ENCODE measurements at places on chromosomes 1 and 21.

GRCh38 chr1:7808253-7808844 lies 24.3 kb downstream of the PER3 start:
- no peak for DNase-seq

GRCh38 chr1:224524679-224525078 lies 90.1 kb upstream of the WDR26 start:
- DNase-seq: no peak

- no peak for DNase-seq
These were observed at the start of gene PCP4 for GRCh38 chr21:39867198-39867650. TSS of gene PCP4 (plus strand) at chr21:39867438. CDS start at chr21:39867502, 64 bp downstream.

DNA sequence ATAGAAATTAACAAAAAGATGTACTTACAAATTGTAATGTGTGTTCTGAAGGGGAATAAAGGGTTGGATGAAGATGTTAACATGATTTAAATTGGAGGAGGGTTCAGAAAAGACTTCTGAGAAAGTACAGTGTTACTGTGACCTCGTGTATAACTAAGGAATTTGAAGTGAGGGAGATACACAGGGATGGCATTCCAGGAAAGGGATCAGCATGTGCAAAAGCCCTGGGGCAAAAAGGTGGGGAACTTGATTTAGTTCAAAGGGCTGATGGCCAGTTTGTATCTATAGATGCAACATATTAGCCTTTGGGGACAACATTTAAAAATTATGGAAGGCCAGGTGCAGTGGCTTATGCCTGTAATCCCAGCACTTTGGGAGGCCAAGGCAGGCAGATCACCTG lies 33.3 kb upstream of the DEGS1 start:
- no peak for DNase-seq

DNA sequence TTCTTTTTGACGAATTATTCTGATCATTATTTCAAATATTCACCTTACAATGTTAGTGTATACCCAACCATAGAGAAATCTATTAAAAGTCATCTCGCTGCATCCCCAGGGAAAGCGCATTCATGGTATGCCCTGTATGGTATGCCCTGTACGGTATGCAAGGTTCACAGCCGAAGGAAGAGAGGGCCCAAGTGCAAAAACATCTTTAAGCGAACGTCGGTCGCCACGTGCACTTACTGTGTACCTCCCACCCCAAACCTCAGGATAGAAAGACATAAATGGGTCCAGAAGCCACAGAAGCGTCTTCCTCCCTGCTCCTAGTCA lies 14.4 kb downstream of the HLX start:
- DNase-seq: no peak

- no peak for DNase-seq
These were observed 113.2 kb downstream of the TENT5C start for GRCh38 chr1:117719004-117719403.

- no peak for DNase-seq
These were observed at the start of gene MMEL1 for GRCh38 chr1:2632561-2633361. TSS of gene MMEL1 (minus strand) at chr1:2633016. CDS start at chr1:2629484, 3,532 bp downstream.

- DNase-seq: no peak
These were observed 1.3 kb downstream of the GORAB start for GRCh38 chr1:170533298-170533697.

DNA sequence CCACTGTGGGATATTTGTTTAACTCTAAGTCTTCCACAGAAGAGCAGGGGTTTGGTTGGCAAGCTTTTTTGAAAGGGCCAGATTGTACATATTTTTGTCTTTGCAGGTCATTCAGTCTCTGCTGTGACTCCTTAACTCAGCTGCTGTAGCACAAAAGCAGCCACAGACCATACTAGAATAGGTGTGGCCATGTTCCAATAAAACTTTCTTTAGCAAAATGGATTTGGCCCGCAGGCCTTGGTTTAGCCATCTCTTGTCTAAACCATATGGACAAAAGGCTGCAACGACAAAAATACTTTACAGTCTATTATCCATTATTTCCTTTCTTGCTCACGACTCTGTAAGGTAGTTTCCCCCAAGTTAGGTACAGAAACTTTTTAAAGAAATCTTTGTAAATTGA lies 60.5 kb downstream of the ESRRG start:
- DNase-seq: no peak

GRCh38 chr1:232368821-232369321 lies 261.1 kb downstream of the SIPA1L2 start:
- DNase-seq: no peak

DNA sequence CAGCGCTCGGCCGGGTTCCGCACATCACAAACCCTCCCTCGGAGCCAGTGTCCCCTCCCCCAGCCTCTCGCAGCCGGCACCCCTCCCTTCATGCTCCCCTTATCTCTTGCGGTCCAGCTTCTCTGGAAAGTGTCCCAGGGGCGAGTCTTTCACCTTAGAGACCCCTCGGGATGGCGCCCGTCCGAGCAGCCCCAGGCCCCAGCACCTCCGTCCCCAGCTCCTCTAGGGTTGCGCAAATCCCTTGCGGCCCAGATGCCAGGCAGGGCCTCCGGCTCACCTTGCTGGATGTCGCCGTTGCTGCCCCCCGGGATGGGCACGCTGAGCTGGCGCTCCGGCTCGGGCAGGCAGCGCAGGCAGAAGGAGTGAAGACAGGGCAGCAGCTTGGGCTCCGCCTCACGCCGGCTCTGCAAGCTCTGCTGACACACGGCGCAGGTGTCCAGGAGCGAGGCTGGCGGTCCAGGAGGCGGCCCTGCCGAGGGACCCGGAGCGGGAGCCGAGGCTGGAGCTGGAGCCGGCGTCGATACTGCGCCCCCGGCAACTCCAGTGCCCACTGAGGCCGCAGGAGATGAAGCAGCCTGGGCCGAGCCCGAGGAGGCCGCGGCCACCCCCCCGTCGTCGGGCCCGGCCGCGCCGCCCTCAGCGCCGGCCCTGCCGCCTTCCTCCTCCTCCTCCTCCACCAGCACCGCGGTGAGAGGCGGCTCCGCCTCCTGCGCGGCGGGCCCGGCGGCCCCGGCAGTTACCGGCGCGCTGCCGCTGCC lies 550 bp downstream of the TRIM33 start:
- peak; percentile 40 for DNase-seq

DNA sequence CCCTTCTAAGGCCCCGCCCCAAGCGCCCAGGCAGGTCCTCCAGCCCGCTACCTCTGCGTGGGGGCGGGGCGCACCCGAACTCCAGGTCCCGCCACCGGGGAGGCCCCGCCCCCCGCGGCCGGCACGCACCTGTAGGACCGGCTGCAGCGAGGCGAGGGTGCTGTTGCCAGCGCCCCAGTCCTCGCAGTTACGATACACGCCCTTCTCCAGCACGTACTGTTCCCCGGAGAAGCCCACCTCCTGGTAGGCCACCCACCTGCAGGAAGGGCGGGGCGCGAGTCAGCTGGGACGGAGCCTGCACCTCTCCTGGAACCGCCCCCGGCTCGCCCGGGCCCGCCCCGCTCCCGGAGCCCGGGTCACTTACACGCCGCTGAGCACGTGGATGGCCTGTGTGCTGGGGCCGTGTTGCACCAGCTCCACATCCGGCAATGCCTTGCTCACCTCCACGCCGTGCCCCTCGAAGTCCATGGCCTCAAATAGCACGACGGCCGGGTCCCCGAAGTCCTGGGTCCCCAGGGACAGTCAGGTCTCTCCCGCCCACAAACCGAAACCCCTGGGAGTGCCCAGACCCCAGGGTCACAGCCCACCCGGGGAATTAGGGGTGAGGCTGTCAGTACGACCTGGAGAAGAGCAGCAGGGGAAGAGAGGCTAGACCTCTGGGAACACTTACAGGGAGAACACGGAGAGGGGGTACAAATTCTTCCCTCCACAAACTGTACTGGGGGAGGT lies 17.3 kb downstream of the CRYBG2 start:
- DNase-seq: peak; percentile 79

- DNase-seq: no peak
These were observed 12.7 kb upstream of the WDR26 start for GRCh38 chr1:224447251-224447650.

DNA sequence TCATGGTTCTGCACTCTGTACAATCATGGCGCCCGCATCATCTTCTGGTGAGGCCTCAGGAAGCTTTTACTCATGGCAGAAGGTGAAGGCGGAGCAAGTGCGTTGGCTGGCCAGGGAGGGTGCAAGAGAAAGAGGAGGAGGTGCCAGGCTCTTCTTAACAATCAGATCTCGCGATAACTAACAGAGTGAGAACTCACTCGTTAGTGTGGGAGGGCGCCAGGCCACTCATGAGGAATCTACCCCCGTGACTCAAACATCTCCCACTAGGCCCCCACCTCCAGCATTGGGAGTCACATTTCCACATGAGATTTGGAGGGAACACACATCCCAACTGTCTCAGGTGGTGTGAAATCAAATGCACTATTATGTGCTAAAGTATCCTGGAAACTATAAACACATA lies 220.2 kb upstream of the CSF3R start:
- no peak for DNase-seq

- DNase-seq: no peak
These were observed 3.1 kb upstream of the EDARADD start for GRCh38 chr1:236391008-236391407.

DNA sequence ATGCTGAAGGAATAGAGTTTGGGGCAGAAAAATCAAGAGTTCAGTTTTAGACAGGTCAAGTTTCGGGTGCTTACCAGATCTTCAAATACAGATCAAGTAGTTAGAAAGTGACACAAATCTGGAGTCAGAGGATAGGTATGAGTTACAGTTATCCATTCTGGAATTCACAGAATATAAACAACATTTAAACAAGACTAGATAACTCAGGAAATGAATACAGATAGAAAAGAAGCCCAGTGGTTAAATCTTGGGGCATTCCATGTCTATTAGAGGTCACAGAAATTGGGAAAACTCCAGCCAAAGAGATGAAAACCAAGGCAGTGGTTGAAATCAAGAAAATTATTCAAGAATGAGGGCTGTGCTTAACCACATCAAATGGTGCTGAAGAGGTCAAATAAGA lies 187.0 kb upstream of the HP1BP3 start:
- no peak for DNase-seq

- DNase-seq: no peak
These were observed 10.3 kb downstream of the ADGRB2 start for GRCh38 chr1:31753707-31754349.

GRCh38 chr1:116243333-116244054 lies 129.6 kb upstream of the ATP1A1 start:
- no peak for DNase-seq

GRCh38 chr1:246035060-246035541 lies 472.0 kb downstream of the SMYD3 start:
- no peak for DNase-seq

DNA sequence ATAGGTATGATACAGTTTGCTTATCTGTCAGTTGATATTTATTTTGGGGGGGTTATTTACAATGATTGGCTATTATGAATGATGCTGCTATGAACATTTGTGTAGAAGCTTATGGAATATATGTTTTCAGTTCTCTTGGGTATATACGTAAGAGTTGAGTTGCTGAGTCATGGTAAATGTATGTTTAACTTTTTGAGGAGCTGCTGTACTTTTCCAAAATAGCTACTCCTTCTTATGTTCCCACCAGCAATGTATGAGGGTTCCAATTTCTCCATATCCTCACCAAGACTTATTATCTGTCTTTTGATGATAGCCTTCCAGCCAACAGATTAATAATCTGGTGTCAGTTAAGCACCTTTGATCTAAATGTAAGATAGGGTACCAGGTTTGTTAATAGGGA lies 11.9 kb downstream of the SOAT1 start:
- no peak for DNase-seq

- no peak for DNase-seq
These were observed 287.5 kb downstream of the SMYD3 start for GRCh38 chr1:246219508-246220030.

- DNase-seq: no peak
These were observed 971 bp downstream of the CAPZB start for GRCh38 chr1:19484338-19484797.

DNA sequence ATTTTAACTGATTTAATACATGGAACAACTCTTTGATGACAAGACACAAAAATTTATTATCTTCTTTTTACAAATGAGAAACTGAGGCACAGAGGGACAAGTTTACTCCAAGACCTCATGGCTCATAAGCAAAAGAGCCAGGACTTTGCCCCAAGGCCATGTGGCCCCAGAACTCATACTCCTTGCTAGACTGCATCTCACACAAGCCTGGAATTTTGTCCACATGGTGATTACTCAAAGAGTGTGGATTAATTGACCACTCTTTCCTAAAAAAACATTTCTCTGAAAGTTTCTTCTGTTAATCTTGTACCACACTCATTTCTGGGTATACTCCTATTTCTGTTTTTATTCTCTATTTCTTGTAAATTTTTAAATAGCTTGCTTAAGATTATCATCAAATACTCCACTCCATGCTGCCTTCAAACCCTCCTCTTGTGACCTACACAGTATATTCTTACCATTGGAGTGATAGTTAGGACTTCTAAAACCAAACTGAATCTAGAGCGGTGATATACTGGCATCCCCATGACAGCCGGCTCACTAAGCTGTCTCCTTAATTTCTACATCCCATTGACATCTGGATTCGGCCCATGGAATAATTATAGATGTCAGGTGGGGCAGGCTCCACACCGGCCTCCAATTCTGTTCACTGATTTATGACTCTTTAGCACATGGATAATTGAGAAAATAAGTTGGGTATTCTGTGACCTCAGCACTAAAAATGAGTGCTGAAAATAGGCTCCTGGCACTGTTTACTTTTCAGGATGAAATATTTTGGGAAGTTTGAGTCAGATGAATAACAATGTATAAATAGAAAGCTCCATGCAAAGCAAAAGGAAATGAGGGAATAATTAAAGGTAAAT lies 16.1 kb downstream of the RGS4 start:
- no peak for DNase-seq

DNA sequence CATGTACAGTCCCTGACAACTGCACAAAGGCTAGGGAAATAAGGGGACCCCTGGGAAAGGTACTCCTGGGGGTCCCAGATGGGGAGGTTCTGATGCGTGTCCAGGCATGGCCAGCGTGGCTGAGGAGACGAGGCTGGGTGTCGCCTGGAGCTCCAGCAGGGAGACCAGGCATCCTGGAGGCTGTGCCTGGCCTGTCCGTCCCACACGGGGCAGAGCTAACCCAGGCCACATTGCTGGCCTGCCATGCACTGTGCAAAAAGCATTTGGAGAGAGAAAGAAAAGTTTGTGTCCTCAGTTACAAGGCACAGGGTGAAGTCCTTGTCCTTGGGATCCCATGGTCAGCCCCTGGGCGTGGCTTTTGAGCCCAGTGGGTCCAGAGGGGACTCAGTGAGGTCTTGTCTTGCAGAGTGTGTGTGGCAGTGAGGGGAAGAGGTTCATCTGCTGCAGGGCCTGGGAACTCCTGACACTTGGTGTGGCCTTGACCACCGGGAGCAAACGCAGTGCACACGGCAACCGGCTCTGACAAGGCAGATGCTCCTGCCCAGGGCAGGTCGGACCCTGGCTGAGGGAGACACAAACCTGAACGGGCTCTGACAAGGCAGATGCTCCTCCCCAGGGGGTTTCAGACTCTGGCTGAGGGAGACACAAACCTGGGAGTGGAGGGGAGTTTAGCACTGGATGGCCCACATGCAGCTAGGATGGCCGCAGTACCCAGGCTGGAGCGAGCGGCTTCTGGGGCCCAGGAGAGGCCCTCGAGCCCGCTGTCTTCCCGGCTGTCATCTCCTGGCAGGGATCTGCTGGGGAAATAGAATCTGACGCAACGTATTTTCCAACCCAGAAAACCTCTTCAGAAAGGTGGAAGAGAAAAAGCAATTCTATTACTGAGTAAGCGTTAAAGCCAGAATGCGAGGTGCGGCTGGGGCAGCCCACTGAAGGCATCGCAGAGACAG lies 37.3 kb upstream of the COL18A1 start:
- DNase-seq: no peak

- DNase-seq: no peak
These were observed 5.9 kb downstream of the SSR2 start for GRCh38 chr1:156014829-156015228.
